ENCODE measurements at places on chromosomes 4 and X.

GRCh38 chrX:39338583-39338982 lies 537.3 kb downstream of the MID1IP1 start:
- no peak for DNase-seq

DNA sequence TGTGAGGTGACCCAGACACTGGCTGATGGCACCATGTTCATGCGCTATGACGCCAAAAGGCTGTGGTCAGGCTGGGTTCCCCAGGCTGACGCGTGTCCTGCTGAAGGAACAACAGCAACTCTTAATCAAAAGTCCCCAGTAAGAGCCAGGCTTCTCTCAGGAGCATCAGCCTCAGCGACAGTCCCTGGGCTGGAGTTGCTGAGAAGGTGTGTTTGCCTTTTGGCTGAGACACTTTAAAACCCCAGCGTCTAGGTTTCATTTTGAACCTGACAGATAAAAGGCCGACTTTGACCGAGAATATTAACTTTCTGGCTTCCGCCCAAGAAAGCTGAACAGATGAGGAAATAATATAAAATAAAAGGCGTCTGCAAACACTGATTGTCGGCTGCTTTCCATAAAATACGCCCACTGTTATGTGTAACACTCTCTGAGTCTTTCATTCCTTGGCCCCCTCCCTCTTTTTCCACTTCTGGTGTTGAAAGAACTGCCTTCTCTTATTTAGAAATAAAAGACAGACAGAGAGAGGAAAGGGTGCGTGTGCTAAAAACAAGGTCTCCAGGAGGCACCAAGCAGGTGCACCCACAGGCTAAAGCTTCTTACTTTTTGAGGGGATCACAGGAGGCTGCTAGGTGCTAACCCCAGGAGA lies 373.6 kb downstream of the MID1IP1 start:
- DNase-seq, result no peak

DNA sequence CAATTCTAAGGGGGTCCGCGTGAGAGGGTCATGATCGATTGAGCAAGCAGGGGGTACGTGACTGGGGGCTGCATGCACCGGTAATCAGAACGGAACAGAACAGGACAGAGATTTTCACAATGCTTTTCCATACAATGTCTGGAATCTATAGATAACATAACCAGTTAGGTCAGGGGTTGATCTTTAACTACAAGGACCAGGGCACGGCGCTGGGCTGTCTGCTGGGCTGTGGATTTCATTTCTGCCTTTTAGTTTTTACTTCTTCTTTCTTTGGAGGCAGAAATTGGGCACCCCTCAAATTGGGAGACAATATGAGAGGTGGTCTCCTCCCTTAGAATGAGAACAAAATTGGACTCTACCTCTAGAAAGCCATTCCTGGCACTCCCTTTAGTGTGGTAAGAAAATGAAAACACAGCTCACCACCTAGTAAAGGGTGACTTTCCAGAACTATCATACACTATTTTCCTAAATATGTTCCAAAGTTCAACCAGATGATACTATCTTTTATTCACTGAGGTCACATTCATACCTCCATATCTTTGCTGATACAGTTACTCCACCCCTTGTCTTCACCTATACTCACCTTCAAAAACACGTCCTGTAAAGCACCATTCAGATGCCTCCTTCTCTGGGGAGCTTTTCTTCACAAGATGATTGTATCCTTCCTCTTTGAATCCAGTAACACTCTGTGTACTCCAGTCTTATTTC lies 1058.3 kb upstream of the SLIT2 start:
- no peak for DNase-seq

- DNase-seq, result peak; percentile 76
Observed at GRCh38 chr4:156888762-156889161, 82.8 kb downstream of the PDGFC start.

DNA sequence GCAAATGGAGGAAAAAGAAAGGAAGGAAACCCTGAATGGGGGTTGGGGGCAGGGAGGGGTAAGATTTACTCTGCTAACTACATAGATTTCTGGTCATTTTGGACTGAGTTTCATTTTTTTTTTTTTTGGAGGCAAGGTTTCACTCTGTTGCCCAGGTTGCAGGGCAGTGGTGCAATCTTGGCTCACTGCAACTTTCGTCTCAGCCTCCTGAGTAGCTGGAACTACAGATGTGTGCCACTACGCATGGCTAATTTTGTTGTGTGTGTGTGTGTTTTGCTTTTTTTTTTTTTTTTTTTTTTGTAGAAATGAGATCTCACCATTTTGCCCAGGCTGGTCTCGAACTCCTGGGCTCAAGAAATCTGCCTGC lies 223.5 kb downstream of the APBB2 start:
- no peak for DNase-seq

DNA sequence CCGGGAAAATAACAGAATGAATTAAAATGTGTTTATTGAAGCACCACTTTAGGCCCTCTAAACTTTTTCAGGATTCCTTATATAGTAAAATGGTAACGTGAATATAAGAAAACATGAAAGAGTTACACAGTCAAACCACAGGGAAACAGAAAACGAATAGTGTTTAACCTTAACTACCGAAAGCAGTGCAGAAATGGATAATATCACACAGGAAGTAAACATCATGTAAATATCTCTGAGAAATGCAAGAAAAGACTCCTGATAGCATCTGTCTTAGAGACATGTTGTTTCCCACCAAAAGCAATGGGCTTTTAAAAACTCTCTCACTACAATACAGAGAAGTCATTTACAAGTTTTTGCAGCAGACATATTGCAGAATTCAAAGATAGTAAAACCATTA lies 323.9 kb upstream of the CXXC4 start:
- no peak for DNase-seq

DNA sequence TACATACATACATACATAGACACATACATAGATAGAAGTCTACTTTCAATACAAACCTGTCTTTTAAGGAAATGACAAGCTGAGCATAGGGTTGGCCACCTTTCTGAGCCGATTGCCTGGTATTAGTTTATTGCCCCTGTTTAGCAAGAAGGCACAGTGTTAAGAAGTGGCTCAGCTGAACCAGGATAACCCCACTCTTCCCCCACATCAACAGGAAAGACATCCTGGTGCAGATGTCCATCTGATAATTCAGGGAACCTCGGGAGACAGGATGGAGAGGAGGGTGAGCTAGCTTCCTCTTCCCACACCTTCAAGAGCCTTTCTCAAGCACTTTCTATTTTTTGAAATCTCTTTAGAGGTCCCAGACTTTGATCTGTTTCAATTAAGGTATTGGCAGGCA lies 52.3 kb downstream of the PKD2 start:
- no peak for DNase-seq

DNA sequence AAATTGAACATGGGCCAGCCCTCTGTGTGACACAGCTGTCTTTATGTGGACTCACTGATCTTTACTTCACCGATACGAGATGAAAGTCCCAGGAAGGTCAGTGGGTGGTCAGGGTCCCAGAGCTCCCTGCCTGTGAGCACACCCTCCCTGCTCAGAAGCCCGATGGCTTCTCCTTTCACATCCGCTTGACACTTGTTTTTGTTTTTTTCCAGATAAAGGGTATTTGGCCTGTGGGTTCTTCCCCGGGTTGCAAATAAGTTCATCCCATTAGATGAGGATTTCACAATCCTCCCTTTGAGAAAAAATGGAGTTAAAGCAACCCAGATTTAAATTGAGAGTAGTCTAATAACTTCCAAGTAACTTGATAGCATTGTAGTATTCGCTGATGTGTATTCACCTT lies 48.2 kb upstream of the TLR2 start:
- no peak for DNase-seq

GRCh38 chrX:71618303-71618721 lies at the start of gene CXCR3:
Gene CXCR3 (minus strand): TSS chrX:71618511. CDS start chrX:71618449, 62 bp downstream.
- peak; percentile 18 for DNase-seq

GRCh38 chrX:18682979-18683387 lies 11.1 kb upstream of the RS1 start:
- no peak for DNase-seq

- no peak for DNase-seq
Observed at GRCh38 chrX:38500141-38500540, 61.2 kb upstream of the TSPAN7 start.

GRCh38 chrX:45771114-45771513 lies 570.4 kb upstream of the DIPK2B start:
- DNase-seq, result peak; percentile 95

GRCh38 chr4:108078024-108078733 lies 88.5 kb downstream of the HADH start:
- no peak for DNase-seq

- no peak for DNase-seq
Observed at GRCh38 chrX:130049821-130050220, 60.5 kb downstream of the ELF4 start.

Data from HT1080 (cell line).